ENCODE measurements at places on chromosomes 1 and 21. TPM values are rescaled to one million over a fixed set of nuclear protein-coding genes. Genes with fewer than 3 reads are reported as not detected.

GRCh38 chr1:31764312-31765040 lies at the start of gene ADGRB2:
ADGRB2 (minus strand) TSS chr1:31764340; CDS start chr1:31757221, 7,119 bp downstream.
- peak; percentile 41 for DNase-seq

- DNase-seq = no peak
These were observed 185.5 kb upstream of the ZC3H12A start for GRCh38 chr1:37288900-37289299.

CASP9 gene
- polyA plus RNA-seq = 8.0 TPM

DNA sequence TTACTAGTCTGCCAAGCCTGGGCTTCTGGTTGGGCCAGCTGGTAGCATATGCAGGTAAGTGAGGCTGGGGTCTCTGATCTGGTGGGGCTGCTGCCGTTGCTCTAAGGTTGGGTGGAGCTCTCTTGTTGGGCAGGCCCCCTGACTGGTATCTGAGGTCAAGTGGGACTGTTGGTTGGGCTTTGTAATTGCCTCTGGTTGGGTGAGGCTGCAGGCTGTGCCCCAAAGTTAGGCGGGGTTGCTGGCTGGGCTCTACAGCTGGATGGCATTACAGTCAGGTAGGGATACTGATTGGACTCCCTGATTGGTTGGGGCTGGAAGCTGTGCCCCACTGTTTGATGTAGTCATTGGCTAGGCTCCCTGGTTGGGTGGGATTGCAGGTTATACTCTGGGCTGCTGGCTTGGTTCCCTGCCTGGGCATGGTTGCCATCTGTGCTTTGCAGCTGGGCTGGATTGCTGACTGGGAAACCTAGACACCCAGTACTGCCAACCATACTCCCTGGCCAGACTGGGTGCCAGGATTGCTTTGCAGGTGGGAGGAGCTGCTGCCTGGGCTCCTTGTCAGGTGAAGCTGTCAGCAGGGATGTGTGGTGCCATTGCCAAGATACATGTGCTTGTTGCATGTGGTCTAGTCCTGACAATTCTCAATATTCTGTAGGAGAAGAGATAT lies 130.5 kb downstream of the RABGAP1L start:
- DNase-seq = no peak

NBPF9 gene
- polyA plus RNA-seq = 1.1 TPM

ZNF362 gene
- polyA plus RNA-seq = 23.0 TPM

DNA sequence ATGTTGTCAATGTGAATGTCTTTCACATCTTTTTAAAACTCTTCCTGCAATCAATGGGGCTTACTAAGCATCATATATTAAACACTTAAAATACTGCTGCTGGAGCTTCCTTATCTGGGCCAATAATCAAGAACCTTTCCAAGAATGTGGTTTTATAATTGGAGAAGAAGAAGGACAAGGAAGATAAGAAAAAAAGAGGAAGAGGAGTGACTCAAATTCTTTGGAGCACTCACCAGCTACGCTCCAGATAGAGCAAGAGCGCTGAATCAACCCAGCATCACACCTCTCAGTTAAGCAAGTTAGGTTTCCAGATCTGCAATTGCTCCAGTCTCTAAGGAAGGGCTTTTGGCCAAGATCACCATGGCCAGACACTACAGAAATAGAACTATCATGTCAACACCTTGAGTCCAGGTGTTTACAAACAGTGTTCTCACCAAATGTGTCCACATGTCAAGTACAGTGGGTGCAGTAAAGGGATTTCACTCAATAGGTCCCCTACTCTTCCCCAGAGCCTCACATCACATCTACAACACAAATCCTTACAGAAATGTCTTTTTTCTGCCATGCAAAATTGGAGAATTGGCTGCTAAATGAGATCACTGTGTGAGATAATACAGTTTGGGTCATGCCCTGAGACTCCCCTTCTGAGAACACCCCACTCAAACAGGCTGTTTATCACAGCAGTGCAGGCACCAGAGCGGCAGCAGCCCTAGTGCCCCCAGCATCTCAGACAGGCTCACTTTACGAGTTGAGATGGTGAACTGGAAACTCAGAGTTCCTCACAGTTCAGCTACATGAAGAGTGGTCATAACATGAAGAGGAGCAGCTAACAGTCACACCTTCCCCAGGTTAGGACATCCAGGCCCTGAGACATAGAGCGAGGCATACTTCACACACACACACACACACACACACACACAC lies 1.7 kb upstream of the SPRR2B start:
- no peak for DNase-seq

BARHL2 gene
- polyA plus RNA-seq = not detected

- DNase-seq = no peak
These were observed 56.2 kb downstream of the COL24A1 start for GRCh38 chr1:86100401-86100800.

GRCh38 chr1:11913291-11913690 lies 12.9 kb downstream of the KIAA2013 start:
- no peak for DNase-seq

DNA sequence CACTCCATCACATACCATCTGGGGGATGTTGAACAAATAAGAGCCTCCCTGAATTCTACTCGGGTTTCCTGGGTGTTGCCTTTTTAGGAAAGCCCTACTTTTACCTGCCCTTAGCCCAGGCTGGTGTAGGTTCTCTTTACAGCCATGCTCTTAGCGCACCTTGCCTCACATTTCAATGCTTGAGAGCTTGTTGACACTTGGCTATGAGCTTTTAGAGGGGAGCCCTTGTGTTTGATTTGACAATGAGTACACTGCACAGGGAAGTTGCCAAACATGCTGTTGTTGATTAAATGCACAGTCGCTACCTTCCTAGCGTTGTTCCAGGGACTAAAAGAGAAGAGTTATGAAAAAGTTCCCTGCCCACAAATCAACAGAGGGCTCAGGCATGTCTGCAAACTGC lies 103.8 kb downstream of the TRABD2B start:
- no peak for DNase-seq

DNA sequence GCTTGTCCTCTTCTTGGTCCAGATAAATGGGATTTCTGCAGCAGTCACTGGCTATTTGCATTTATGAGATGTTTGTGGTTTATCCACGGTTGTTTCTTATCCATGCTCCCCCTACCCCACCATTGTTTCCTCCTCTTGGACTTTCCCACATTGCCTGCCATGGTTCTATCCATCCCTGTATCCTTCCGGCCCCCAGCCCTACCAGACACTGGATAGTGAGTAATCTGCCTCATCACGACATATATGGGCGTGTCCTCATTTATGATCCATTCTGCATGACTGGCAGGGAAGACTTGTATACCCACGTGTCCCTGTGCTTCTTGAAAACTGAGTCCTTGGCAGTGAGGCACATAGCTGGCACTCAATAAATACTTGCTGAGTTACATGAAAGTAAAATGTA lies 40.1 kb downstream of the CACNA1S start:
- DNase-seq = no peak

CCDC30 gene
- polyA plus RNA-seq = 0.84 TPM

DNA sequence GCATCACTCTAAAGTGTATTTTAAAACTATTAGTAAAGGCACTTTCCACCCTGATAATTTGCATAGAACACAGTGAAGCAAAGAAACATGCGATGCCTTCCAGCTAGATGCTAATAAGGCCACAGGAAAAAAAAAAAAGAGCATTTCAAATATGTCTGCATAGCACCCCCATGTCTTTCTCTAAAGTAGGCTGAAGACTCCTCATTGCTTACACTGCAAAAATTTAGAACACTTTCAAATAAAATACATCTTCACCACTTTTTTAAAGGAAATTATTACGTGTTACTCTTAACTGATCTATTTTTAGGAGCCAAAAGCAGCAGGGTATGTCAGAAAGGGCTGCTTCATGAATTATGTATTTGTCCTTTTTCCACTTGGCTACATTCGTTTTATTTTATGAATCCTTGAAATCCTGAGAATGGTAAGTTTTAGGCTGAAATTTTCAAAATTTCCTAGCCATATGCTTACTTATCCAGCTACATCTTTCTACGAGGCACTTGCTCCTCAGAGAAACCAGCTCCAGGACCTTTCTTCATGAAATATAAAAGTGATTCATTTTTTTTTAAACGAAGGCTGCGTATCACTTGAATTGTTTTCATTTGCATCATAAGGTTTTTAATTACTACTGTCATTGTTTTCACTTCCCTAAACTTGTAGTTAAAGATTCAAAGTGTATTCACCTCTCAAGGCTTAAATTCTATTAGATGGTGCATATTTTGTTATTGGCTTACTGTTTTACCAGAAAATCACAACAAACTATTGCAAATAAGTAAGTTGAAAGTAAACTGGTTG lies 513.0 kb downstream of the PTPRC start:
- no peak for DNase-seq

GRCh38 chr1:3929126-3929525 lies 29.1 kb upstream of the C1orf174 start:
- DNase-seq = no peak

GRCh38 chr1:15134285-15134684 lies 19.3 kb upstream of the TMEM51 start:
- DNase-seq = no peak

- DNase-seq = no peak
These were observed 8.9 kb downstream of the XKR8 start for GRCh38 chr1:27968692-27969091.

CYP2J2 gene
- 3.2 TPM for polyA plus RNA-seq

GRCh38 chr1:48944811-48945210 lies 168.1 kb upstream of the BEND5 start:
- no peak for DNase-seq

- DNase-seq = no peak
These were observed 239.4 kb downstream of the BACH1 start for GRCh38 chr21:29538115-29538514.

- DNase-seq = no peak
These were observed 38.1 kb downstream of the PLEKHA6 start for GRCh38 chr1:204321665-204322064.

DNA sequence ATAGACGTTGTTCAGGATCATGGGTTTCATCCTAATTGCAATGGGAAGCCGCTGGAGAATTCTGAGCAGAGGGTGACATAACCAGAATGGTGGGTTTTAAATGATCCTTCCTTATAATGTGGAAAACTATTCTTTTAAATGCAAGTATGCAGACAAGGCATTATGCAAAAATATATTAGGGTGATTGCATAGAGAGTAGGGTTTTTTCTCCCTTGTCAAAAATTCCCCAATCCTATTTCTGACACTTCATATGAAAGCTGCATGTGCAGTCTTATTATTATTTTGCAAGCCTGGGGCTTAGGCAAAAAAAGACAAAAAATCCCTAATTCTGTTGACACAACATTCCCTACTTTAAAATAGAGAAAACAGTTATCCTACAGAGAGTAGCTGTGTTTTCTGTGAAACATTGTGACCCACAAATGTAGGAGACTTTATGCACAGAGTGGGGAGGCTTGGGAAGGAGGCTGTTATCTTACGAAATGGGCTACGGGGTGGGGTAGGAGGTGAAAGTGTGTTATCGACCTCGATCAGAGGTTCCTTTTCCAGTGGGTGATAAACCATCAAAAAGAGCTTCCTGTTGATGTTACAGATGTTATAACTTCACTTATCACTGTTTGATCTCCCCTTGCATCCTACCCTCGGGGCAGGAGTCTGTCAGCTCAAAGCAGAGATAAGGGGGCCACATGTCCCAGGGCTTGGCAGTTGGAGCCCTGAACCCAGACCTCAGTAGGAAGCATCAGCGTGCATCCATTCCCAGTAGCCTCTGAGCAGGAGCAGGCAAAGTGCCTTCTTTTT lies 27.2 kb downstream of the RHEX start:
- no peak for DNase-seq

DNA sequence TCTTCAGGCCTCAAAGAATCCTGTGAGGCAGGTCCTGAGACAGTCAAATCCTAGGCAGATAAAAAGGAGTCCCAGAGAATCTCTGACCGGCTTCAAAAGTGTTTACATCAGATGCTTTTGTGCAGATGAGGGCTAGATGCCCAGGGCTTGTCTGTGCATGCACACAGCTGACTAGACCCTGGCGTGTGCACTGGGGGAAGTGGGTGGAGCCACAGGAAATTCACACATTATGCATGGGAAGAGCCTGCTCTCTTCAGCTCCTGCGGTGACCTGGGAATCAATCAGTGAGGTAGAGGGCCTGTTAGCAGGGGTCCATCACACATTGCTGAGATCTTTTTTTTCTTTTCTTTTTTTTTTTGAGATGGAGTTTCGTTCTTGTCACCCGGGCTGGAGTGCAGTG lies 36.6 kb upstream of the NHLH2 start:
- no peak for DNase-seq

S100A3 gene
- not detected for polyA plus RNA-seq

DNA sequence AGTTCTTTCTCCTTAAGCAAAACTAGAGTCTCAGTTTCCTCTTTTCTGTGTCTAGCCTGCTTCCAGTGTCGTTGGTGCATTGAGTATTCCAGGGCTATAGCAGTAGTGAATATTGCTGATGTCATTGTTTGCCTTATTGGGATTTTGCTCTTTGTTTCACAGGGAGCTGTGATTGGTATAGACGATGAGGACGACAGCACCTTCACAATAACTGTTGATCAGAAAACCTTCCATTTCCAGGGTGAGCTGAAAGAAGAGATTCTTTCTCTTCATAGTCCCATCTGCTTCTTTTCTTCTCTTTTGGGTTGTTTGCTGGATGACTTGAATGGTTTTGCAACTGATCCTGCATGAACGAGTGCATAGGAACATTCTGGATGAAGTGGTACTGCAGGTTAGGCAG lies 52.4 kb downstream of the OSBPL9 start:
- no peak for DNase-seq

GRCh38 chr1:28021064-28021463 lies 61.3 kb downstream of the XKR8 start:
- no peak for DNase-seq

- DNase-seq = no peak
These were observed 3.9 kb upstream of the COL18A1 start for GRCh38 chr21:45401054-45401518.

PARS2 gene
- 4.1 TPM for polyA plus RNA-seq

RBP7 gene
- not detected for polyA plus RNA-seq

GRCh38 chr1:43835082-43836021 lies 98.2 kb upstream of the ARTN start:
- no peak for DNase-seq

RSBN1 gene
- 34.8 TPM for polyA plus RNA-seq

PDZK1IP1 gene
- not detected for polyA plus RNA-seq

DNA sequence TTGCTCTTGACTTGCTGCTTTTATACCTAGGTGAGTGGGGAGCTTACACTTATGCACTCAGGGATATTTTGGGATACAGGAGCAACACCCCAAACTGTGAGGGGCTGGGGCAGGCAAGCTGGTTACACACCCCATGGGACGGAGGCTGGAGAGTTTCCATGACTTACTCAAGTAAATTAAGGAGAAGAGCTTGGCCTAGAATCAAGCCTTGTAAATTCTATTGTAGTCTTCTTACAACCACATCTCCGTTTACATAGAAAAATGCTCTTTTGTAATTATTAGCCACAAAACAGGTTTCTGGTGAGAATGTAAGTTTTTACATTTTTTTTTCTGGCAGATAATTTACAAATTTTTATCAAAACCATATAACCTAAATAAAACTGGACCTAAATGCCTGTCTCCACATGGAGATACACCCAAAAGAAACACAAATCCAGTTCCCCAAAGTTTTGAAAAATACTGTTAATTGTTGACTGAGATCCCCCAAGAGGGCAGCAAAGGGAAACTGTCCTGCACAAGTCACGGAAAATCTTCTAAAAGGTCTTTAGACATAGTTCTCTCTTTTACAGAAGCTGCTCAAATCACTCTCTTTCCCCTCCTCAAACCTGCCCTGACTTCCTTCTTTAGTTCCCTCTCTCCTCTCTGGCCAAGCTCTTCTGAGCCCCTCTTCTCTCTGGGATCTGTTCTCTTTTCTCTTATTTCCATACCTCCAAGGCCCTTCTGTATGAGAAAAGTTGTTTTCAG lies 134.0 kb downstream of the HIVEP3 start:
- no peak for DNase-seq

GRCh38 chr1:32742199-32742947 lies 39.8 kb upstream of the SYNC start:
- no peak for DNase-seq

- no peak for DNase-seq
These were observed 10.8 kb downstream of the AGT start for GRCh38 chr1:230702934-230703678.

KRTAP19-3 gene
- polyA plus RNA-seq = not detected
